Stimulated activated CD8-positive, alpha-beta memory T cell treated with anti-CD3 and anti-CD28 coated beads, Interleukin-12 subunit alpha, Interleukin-12 subunit beta, amount 100 ng/mL, for 4 hours (primary cell): ENCODE measurements at places on chromosomes 5 and 9.

DNA sequence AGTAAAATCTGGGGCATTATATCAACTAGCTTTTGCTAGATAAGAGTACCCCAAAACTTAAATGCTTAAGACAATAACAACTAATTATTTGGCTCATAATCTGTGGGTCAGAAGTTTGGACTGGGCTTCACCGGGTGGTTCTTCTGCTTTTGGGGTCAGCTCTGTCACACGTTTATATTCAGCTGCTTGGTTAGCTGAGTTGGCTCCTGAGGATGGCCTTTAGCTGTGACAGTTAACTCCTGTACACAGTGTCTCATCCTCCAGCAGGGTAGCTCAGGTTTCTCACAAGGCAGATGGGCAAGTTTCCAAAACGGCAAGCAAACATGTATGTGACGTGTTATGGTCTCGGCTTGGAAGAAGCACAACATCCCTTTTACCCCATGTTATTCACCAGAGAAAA lies 488.2 kb downstream of the TLE4 start:
- DNase-seq, result no peak

- no peak for DNase-seq
Observed at GRCh38 chr9:12730927-12731326, 37.7 kb downstream of the TYRP1 start.

DNA sequence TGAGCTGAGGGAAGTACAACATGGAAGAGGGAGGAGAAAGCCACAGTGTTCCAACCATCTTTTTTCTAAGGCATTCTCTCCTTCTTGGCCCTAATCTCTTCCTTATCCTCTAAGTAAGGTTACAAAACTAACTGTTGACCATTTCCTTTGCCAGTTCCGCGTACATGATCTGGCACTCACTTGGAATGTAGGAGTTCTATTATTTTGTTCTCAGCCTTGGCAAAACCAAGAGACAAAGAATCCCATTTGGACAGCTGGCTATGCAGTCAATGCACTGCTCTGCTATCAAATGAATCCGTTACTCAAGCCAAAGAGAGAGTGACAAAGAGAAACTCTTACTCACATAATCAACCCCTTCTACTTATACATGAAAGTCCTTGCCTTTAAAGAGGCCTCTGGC lies 410.3 kb downstream of the DTWD2 start:
- DNase-seq, result no peak

DNA sequence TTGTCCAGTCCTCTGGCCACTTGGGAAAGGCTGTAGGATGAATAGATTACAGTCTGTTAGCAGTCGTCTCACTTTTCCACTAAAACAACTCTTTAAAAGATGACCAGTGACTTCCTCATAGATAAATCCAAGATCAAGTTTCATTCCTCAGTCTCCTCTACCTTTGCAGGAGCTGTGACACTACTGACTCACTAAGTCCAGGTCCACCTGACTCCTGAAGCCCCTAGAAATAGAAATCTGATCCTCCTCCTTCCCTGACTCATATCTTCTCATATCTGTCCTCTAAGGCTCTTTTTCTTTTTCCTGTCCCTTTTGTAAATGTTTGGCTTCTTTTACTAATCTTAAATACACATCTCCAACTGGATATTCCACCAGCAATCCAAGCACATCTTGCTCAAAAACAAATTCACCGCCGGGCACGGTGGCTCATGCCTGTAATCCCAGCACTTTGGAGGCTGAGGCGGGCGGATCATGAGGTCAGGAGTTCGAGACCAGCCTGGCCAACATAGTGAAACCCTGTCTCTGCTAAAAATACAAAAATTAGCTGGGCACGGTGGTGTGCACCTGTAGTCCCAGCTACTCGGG lies 2.6 kb downstream of the CCDC125 start:
- DNase-seq, result no peak
